Ovary (tissue), 10 donors: ENCODE measurements at places on chromosomes 11 and 22. TPM values are rescaled to one million over a fixed set of nuclear protein-coding genes. Genes with fewer than 3 reads are reported as not detected.

GRCh38 chr11:43408277-43408676, 49.6 kb downstream of the TTC17 start:
- no peaks in the 10 kb centered on the region for H3K36me3 ChIP-seq
- no peak overlapping the region for H3K4me3 ChIP-seq
- no peak for DNase-seq
- no peaks in the 10 kb centered on the region for H3K27me3 ChIP-seq
- no peak overlapping the region for H3K27ac ChIP-seq

GRCh38 chr11:18522388-18522787, 4.4 kb downstream of the TSG101 start:
- DNase-seq = no peak
- H3K36me3 ChIP-seq = no peaks in the 10 kb centered on the region
- peaks cover 6% of the 10 kb centered on the region for H3K4me1 ChIP-seq
- H3K27me3 ChIP-seq = no peaks in the 10 kb centered on the region

NXPE2 gene
- 1.5 TPM for total RNA-seq

OR5AS1 gene
- total RNA-seq = not detected

MIF gene
- 194 TPM for total RNA-seq
